ENCODE measurements at places on chromosomes 7 and 10.

DNA sequence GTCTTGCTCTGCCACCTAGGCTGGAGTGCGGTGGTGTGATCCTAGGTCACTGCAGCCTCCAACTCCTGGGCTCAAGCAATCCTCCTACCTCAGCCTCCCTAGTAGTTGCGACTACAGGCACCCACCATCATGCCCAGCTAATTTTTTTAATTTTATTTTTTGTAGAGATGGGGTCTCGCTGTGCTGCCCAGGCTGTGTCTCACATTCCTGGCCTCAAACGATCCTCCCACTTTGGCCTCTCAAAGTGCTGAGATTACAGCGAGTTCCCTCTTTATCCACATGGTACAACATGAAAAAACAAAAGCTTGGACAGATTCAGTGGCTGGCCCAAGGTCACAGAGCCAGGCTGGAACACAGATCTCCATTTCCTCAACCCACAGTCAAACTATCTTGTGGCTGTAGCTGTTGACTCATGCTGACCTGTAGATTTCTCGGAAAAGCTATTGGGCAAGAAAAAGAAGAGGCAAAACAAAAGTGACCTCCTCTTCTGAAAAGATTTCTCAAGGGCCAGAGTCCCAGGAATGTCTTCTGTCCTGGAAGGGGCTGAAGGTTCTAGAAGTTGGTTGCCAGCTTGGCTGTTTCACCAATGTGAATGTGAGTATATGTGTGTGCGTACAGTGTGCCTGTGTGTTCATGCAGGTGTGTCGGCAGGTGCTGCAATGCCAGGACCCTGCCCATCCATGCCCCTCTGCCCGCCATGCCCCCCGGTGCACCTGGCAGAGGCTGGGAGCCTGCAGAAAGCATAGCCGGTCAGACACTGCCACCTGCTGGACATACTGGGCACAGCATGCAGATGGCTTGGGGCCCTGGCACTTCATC lies 28.4 kb downstream of the TMEM130 start:
- peak; percentile 49 for DNase-seq

DNA sequence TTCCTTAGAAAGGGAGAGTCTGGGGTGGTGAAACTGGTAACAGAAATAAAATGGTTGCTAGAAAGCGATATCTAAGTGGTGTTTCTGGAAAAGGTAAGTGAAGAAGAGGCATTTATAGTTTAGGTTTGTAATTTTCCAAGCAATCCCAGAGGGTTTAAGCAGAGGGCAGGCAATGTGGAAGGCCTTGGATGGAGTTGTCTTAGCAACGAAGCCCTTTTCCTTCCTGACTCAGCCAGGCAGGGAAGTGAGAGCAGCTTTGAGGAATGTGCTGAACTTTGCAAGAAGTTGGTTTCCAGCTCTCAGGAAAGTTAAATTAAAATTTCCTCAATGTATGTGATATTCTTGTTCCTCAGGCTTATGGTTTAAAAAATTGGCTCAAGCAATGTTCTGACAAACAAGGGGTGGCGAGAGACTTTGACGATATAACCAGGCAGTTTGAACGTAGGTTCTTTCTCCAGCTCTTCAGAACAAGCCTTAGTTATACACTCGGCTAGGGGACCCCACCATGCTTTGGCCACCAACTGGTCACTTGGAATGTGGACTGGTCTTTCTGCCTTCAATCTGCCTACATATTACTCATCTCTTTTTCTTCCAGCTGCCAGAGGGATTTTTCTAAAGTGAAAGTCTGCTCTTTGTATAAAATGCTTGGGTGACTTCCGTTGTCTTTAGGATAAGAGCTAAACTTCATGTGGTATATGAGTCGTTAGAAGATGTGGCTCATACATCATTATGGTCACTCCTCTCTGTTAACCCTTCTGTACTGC lies 66.9 kb upstream of the SLC25A13 start:
- DNase-seq: no peak

GRCh38 chr7:26188206-26188956 lies 12.2 kb downstream of the HNRNPA2B1 start:
- DNase-seq: no peak

DNA sequence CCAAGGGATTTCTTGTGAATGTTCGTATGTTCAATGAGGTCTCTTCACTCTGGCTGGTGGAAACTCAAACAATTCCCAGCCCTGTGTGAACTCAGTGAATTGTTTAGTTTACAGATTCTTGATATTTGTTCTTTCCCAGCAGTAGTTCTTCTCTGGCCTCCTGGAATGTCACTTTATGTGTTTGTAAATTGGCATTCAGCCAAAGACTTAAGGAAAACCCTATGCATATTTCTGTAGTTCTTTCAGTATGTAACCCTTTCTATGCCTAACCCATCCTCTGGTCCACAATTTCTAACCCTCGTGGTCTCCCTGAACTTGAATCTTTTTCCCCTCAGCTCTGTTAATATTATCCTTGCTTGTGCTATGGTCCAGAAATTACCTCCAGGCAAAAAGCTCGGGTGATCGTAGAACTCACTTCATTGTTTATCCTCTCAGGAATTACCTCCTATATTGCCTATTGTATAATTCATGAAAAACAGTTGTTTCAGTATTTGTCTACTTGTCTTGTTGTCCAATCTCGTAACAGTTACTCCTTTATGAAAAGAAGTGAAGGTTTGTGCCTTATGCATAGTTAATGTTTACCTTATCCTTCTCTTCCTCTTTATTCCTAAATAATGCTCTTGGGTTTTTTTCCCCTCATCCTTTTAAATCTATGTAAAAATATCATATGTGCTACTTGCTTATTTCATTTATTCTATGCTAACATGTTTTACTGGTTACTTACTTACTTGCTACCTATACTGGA lies 23.7 kb upstream of the AGR3 start:
- no peak for DNase-seq

GRCh38 chr7:19376538-19376937 lies 231.3 kb upstream of the FERD3L start:
- no peak for DNase-seq

DNA sequence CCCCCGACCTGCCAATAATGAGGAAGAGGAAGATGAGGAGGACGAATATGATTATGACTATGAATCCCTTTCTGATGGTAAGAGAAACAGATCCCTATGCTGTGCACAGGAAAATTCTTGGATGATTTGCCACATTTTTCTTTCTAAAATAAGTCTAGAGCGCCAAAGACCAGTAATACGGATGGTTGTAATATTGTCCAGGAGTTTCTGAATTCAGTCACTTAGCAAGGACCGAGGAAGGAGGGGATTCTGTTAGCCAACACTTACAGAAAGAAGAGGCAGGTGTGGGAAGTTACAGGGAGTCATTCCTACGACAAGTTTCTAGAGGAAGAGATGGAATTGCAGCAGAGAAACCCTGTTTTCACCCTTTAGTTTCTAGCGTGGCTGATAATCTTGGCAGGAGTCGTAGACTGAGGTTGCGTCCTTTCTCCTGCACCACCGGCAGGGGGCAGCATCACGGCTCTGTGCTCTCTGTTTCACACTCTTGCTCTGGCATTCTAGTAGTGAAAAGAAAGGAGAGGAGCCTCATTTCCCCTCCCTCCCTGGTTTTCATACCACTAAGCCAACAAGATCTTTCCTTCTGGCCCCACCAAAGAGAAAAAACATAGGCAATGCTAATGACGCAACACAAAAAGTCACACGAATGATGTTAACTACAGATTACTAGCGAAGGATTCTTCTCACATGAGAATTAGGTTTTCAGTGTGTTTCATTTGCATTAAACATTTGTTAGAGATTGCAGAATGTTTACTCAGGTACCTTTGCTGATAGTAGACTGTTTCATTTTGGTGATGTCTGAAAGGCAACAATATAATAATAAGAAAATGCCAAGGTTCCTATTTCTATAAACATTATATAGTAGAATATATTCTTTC lies 82.7 kb downstream of the NOC3L start:
- peak; percentile 25 for DNase-seq

DNA sequence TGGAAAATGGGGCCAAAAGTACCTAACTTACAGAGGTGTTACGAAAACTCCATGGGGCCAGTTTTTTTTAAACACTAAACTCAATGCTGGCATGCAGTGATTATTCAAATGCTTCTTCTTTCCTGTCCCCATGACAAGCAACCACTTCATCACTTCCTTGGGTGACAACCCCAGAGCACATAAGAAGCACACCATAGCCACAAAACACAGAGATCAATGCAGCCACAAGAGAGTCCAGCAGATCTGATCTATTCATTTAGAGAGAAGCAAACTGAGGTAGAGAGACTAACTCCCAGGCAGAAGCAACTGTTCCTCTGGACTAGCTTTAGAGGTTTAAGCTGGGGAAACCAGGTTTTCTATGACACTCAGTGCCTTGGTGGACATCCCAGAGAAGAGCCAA lies 180.0 kb downstream of the GRID1 start:
- DNase-seq: no peak

DNA sequence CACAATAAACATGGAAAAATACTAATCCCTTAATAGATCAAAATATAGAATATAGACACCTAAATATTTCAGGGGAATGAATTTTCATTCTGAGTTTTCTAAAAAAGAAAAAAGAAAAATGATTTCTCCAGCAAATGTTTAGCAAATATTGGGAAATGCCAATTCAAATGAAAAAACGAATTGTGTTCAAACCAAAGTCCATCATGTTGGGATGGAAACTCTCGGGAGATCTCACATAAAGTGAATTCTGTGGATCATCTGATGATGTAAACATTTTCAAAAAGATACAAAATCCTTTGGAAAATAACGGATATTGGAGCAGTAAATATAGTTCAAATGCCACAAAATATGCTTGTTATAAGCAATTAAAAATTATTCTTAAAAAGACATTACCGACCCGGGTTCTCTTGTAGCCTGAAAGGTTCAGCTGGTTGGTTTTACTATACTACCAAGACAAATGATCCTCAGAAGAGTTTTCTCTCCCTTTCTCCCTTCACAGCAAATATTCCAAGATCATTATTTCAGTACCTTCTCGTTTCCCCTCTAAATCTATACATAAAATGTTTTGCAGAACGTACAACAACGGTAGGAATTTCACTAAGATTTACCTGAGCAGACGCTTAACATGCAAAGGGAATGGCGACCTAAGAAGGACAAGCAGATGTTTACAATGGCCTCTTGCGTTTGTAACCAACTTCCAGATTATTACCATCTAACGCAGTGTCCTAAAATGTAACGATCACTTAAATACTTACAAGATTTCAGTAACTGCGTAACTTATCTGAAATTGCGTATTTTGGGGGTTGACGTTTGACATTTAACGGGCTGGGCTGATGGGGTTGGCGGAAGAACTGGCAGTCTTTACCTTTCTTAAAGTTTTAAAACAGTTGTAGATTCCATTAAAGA lies 2.5 kb downstream of the HOXA13 start:
- DNase-seq: no peak

DNA sequence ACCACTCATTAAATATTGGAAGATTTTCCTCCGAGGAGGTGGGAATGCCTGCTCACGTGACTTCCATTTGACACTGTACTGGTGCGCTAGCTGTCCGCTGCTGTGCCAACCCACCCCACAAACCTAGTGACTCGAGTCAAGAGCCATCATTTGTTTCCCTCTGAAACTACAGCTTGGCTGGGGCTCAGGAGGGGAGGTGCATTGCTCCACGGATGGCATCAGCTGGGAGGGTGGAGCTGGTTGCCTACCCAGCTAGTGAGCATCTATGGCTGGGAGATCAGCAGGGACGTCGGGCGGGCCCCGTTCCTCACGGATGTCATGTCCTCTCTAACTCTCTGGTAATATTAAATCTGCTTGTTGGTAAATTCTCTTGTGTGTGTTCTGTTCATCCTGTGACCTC lies 9.5 kb upstream of the FOXL3 start:
- no peak for DNase-seq

DNA sequence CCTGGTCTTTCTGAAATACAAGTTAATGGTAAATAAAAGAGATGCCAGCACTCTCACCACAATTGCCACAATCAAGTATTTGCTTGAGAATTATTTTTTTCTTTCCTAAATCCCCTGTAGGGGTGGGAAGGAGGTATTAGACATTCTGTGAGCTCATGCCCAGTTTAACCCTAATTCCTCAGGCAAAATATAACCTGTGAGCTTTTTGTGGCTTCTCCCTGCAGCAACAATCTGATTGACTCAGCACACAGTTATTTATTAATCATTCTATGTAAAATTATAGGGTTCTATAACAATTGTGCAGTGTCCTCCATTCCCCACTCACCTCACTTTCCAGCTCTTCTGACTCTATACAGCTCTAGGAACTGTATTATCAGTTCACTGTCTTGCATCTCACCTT lies 66.3 kb downstream of the GLI3 start:
- DNase-seq: no peak

GRCh38 chr7:29853789-29854188 lies 47.5 kb downstream of the WIPF3 start:
- DNase-seq: no peak

DNA sequence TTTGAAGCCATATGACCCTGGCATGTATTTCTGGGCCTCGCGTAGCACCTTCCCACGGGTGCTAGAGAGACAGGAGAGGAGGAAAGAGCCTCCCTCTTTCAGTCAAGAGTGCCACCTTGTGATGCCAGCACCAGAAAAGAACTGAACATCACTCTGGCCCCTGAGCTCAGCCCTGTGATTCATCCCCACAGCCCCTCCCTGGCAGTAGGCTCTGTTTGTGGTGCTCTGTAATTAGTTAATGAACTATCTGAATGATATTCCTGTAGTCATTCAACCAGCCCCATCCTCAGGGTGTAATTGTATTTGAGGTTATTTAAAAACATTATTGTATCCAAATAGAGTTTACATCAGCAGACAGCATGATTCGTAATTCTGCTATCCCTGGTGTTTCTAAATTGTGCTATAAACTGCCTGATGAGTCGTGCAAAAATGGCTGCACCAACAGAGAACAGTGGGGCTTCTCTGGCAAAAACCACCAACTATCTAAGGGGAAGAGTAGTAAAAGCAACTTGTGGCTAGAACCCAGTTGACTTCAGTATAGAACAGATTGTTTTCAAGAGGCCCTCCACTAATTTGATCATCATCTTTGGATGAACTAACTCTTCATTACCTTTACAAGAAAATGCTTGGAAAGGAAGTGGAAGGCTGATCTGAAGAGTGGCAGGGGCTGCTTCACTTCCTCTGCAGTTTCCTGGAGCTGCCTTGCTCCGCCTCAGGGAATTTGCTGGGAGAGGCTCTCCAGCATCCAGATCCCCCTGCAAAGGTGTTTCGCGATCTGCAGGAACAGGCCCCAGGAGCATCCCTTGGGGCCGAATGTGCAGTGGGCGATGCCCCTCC lies 23.7 kb upstream of the TIAL1 start:
- no peak for DNase-seq

DNA sequence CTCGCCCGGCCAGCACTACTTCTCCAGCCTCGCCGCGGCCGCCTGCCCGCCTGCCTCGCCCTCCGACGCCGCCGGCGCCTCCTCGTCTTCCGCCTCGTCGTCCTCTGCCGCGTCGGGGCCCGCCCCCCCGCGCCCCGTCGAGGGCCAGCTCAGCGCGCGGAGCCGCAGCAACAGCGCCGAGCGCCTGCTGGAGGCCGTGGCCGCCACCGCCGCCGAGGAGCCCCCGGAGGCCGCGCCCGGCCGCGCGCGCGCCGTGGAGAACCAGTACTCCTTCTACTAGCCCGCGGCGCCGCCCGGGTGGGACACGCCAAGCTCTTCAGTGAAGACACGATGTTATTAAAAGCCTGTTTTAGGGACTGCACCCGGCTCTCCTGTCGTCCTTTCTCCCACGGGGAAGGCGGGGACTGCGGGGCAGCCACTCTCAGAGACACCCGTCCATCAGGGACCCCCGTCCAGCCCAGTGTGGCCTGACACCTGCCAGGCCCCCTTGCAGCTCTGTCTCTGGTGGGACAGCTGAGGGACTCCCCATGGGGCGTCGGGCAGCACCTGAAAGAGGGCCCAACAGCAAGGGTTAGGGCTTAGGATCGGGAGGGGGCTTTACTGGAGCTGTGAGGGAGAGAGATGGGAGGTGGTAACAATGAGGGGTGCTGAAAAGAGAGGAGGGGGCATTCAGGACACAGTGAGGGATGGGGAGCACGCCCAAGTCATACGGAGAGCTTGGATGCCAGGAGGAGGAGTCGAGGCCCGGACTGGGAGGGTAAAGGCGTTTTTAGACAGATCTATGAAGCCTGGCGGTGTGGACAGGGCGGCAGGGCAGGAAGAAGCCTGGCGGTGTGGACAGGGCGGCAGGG lies 34.7 kb downstream of the SPDYE6 start:
- DNase-seq: no peak
